ENCODE measurements at places on chromosomes 11 and 22. TPM values are rescaled to one million over a fixed set of nuclear protein-coding genes. Genes with fewer than 3 reads are reported as not detected.

GRCh38 chr22:49005557-49005956, 822.1 kb downstream of the BRD1 start:
- no peak for ATAC-seq

DNA sequence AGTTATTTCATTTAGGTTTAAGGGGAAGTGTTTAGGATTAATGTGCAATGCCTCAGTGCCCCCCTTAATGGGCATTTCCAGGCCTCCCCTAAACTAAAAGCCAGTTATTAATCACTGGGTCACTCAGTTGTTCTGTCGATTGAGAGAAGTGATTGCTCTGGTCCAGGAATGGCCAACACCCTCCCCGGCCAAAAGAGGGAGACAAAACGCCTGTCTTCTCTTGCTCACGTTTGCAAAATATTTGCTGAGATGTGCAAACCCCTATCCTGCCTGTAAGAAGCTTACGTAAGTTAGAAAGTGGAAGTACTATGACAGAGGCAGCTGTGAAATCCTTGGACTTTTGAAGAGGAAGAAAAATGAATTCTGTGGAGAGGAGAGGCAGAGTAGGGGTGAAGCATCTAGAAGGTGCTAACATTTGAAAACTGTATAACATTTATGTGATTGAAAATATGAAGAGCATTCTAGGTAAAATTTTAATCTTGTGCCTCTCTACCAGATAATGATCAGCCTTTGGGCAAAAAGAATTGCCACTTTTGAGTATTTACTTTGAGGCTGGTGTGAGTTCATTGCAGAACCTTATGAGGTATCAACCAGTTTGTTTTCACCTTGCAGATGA, 37.7 kb downstream of the NTM start:
- no peak for ATAC-seq

Gene TSPAN18
- total RNA-seq = 3.9 TPM

- peak; percentile 54 for ATAC-seq
These were observed 2.1 kb upstream of the MTFP1 start for GRCh38 chr22:30423301-30423958.

GRCh38 chr11:17015627-17016126, 1.5 kb upstream of the PLEKHA7 start:
- ATAC-seq = no peak

DNA sequence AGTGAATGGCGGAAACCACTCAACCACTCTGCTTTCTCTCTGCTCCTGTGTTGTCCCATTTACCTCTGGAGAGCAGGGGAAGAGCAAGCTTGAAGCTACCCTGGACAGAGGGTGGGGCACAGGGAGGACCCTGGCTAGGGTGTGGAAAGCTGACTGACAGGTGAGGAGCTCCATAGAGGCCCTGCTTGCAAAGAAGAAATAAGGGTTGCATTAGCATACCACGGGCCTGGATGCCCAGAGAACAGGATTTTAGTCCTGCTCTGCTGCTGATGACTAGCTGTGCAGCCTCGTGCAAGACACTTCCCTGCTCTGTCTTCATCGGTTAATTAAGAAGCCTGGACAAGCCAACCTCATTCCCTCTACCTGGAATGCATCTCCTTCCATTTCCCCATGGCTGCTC, 135.0 kb downstream of the BUD13 start:
- no peak for ATAC-seq

DNA sequence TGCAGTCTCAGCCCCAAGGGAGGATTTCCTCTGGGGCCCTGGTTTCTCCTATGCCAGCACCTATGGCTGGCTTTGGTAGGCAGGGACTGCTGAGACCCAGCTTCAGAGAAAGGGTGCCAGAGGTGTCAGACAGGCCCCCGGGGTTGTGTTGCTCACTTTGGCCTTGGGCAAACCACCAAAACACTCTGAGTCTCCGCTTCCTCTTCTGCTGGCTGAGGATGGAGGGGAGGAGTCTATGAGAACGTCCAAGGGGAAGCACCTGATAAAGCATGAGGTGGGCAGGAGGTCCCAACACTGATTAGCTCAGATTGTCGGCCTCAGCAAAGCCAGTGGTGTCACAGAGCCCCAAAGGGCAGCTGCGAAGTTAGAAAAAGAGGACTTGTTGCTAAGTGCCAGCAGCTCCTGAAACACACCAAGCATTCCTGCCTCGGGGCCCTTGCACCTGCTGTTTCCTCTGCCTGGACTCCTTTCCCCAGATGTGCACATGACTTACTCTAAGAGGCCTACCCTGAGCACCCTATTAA, 10.5 kb downstream of the SMTNL1 start:
- ATAC-seq = peak; percentile 18

Gene IGSF22
- 1.4 TPM for total RNA-seq

- ATAC-seq = no peak
These were observed 273.0 kb downstream of the CASP12 start for GRCh38 chr11:104625246-104625645.

- ATAC-seq = no peak
These were observed 1.7 kb upstream of the PLAAT2 start for GRCh38 chr11:63564784-63565350.

Gene OR52H1
- total RNA-seq = 0.34 TPM

Gene MUC6
- not detected for total RNA-seq

DNA sequence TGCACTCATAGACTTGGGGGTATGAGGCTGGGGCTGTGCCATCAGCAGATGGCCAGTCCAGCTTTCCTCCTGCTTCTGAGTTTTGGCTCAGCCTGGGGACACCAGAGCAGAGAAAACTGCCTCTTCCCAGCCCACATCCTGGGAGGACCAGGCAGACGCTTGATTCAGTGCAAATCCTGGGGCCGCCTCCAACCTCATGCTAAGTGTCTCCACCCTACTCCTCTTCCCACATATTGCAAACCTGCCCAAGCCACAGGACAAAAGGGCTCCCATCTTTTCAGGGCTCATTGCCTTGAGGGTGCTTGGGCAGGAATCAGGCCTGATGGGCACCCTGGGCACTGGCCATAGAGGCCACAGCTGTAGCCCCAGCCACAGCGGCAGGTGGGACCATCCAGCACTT, 79.7 kb upstream of the SHANK2 start:
- no peak for ATAC-seq

Gene GGT5
- total RNA-seq = 0.19 TPM

- peak; percentile 13 for ATAC-seq
These were observed 748 bp downstream of the RAB30 start for GRCh38 chr11:83070731-83071566.

Gene FGF3
- total RNA-seq = not detected

Gene PLCB3
- total RNA-seq = 22.8 TPM

GRCh38 chr22:42654436-42655073, 5.4 kb upstream of the CYB5R3 start:
- ATAC-seq = no peak

Gene IL10RA
- total RNA-seq = 108 TPM

DNA sequence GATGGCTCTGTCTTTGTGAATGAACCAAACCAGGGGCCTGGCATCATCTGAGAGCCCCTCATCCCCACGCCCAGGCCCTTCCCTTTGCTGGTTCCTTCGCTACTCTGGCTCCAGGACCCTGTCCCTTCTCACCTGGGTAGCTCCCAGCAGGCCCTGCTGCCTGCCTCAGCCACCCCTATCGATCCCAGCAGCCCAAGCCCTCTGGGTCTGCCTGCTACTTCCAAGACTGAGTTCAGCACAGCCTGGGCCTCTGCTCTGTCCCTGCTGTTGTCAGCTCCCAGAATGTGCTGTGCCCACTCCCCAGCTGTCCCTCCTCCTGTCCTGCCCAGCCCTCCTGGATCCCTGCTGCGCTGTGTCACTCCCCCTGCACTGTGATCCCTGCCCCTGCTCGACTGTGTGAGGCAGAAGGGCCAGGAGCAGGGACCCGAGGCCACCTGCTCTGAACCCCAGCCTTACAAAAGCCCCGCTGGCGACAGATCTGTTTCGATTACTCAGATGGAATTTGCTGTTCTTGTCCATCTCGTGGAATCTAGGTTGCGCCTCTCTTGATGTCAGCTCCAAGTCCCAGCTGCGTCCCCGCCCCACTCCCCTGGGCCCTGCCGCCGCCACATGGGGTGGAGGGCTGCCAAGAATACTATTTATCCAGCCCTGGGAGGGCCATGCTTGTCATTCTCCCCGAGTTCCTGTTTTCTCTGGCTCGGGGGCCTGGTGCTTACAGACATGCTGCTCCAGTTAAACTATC, 13.0 kb downstream of the MRPL21 start:
- no peak for ATAC-seq

DNA sequence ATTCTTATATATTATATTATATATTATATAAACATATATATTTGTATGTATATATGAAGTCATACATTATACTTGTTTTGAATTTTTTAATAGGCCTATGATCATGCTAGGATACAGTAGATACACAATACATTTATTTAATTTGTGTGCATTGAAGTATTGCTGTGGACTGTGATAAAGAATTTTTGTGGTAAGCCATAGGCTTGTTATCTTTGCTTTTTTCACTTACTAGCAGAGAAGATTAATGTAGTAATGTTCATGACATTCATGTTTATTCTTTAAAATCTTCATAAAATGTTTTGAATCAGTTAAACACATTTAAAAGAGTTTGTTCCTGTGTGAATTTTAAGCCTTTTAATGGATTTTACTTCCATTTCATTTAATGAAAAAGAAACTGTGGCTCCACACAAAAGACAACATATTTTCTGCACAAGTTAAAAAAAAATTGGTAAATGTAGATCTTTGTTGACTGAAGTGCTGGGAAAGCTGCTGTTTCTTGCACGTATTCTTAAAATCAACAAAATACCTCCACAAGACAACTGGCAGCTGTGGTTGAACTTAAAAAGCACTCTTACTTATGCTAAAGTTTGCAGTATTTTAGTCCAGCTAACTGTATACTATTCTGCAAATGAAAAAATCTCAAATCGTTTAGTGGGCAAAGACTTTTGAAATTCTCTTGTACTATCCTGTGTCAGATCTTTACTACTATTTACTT, 156.2 kb downstream of the TMEM135 start:
- no peak for ATAC-seq

Data from activated T-helper 17 cell treated with anti-CD3 and anti-CD28 coated beads, Interleukin-2, amount 50 U/mL, for 72 hours (primary cell).